ENCODE measurements at places on chromosomes 7 and 10.

- DNase-seq, result no peak
Measured at GRCh38 chr10:12928571-12928970, 72.9 kb downstream of the CCDC3 start.

DNA sequence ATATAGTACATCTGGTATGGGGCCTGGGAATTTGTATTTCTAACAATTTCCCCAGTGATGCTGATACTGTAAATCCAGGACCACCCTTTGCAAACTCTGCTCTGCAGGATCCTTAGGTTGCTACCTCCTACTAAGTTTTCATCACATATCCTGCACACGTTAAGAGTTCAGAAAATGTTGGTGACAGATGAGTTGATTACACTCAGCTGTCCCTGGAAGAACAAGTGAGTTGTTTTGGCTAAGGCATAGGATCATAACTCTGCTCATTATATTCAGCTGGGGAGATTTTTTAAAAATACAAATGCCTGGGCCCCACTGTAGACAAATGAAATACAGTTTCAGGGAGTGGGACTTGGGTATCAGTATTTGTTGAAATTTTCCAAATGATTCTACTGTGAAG lies 274.6 kb upstream of the HABP2 start:
- DNase-seq, result no peak

- no peak for DNase-seq
Measured at GRCh38 chr10:8453587-8453986, 399.1 kb downstream of the GATA3 start.

GRCh38 chr7:1969459-1970284 lies 263.1 kb downstream of the MAD1L1 start:
- DNase-seq, result no peak

DNA sequence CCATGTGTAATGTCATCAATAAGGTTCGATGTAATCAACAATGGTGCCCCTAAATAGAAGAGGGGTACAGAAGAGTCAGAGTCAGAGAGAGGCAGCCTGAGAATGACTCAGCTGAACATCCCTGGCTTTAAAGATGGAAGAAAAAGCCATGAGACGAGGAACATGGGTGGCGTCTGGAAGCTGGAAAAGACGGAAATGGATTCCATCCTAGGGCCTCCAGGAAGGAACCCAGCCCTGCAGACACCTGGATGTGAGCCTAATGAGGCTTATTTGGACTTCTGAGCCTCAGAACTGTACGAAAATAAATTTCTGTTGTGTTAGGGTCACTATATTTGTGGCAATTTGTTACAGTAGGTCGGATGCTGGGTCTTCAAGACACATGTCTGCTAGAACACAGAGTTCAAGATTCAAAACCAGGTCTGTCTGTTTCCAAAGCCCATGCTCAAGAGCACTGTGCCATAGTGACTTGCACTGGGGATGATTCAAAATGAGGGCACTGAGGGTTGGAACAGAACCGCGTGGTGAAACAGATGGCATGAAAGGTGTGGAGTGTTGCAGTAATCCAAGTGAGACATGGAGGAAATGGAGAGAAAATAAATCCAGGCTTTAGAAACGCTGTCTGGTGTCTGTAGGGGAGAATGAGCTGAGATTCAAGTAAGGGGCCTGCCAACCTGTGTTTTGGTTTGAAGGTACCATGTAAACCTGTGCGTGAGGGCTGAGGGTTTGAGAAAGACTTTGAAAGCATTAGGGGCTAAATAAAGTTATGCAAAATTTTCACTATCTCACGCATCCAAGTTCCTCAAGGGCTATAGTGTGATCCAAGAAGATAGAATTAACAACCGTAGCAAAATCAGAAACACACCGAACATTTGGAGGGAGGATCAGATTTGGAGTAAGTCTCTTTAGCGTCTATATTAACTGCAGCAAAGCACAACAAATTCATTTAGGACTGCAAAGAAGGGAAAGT lies 849.1 kb upstream of the AUTS2 start:
- no peak for DNase-seq

- DNase-seq, result no peak
Measured at GRCh38 chr10:118851062-118852035, 96.6 kb upstream of the CACUL1 start.

DNA sequence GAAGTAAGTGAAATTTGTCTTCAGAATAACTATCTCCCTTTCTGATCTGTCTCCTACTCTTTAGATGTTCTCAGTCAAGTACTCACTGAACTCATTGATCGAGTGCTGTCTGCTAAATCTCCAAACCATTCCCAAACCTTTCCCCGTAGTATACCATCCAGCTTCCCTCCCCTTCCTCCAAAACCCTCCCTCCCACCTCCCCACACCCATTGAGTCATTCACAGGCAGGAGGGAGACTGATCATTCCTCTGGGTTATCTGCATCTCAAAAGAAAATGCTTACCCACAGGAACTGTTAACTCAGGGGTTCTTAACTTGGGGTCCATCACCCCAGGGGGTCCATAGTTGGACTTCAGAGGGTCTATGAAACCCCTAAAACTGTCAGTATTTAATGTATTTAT lies 37.4 kb downstream of the GOT1 start:
- no peak for DNase-seq

GRCh38 chr7:28686418-28686800 lies 271.7 kb downstream of the TRIL start:
- DNase-seq, result peak; percentile 88

DNA sequence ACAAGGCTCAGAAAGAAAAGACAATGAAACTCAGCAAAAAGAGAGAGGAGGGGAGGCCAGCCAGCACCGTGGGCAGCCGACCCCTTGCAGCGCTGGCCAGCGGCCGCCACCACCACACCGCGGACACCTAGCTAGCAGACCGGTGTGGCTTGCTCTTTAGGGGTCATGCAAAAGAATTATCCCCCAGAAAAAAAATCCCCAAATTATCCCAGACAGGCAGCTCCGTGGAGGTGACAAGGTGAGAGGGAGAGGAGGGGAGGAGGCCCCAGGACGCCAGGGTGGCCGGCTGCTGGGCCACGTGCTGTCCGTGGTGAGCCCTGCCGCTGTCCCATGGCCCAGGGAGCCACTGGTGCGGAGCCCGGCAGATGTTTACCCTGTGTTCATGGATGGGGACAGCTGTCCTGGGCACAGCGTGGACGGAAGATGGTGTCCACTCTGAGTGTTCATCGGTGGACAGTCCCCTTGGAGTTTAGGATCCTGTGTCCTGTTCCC lies 16.5 kb downstream of the YKT6 start:
- no peak for DNase-seq

- no peak for DNase-seq
Measured at GRCh38 chr7:8373851-8374250, 59.6 kb upstream of the NXPH1 start.

- DNase-seq, result no peak
Measured at GRCh38 chr10:132535065-132535651, 2.4 kb upstream of the INPP5A start.

- no peak for DNase-seq
Measured at GRCh38 chr7:42852531-42852930, 59.3 kb downstream of the C7orf25 start.

DNA sequence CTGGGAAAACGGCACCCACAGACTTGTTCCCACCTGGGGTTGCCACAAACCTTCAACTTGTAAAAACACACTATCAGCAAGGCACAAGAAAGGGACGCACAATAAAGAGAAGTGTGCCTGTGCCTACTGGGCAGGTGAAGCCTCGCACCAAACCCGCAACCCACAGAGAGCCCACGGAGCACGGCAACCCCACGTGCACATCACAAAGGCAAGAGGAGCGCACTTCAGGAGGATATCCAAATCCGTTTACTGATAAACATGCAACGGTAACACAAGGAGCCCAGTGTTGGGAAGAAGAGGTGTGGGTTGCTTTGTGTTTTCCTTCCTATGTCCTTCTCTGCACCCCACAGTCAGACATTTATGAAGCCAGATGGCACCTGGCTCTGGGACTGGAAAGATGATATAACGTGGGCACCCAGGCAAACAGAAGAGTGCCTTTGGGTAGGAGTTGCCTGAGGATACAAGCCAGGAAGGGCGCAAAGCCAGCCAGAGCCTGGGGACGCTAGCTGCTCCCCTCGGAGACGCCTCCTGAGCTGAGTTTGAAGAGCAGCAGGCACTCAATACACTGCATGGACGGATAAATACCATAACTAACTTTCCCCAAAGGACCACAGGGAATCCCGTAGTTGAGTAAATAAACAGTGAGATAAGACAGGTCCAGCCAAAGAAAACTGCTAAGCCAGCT lies 41.6 kb downstream of the TCERG1L start:
- no peak for DNase-seq

DNA sequence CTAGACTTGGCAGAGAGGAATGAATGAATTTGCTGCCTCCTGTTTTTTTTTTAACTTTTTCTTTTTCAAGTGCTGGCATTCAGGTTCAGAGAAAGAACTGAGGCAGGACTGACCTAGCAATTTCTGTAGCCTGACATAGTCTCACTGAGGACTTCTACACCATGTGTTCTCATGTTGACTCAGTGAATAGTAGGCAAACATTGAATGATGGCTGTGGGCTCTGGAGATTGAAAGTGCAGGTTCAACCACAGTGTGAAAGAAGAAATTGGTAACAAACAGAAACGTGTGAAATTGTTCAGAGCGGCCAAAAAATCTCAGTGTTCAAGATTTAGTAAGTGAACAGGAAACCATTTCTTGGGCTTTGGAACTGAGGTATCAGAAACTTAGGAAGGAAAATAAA lies 322.4 kb upstream of the GHITM start:
- peak; percentile 74 for DNase-seq

GRCh38 chr7:9091282-9091681 lies 657.9 kb downstream of the NXPH1 start:
- DNase-seq, result peak; percentile 53

DNA sequence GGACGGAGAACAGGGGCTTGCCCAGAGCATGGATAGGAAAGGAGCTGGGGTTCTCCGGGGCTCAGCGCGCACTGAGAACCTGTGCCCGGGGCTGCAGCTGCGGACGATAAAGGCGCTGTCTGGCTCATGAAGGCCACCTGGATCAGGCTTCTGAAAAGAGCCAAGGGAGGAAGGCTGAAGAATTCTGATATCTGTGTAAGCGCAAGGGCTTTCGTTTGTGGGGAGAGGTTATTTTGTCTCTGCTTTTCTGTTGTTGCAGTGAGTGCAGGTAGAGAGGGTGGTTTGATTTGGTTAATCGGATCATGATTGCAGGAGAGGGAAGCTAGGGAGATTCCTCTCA lies 250.5 kb downstream of the NSUN6 start:
- DNase-seq, result peak; percentile 70

DNA sequence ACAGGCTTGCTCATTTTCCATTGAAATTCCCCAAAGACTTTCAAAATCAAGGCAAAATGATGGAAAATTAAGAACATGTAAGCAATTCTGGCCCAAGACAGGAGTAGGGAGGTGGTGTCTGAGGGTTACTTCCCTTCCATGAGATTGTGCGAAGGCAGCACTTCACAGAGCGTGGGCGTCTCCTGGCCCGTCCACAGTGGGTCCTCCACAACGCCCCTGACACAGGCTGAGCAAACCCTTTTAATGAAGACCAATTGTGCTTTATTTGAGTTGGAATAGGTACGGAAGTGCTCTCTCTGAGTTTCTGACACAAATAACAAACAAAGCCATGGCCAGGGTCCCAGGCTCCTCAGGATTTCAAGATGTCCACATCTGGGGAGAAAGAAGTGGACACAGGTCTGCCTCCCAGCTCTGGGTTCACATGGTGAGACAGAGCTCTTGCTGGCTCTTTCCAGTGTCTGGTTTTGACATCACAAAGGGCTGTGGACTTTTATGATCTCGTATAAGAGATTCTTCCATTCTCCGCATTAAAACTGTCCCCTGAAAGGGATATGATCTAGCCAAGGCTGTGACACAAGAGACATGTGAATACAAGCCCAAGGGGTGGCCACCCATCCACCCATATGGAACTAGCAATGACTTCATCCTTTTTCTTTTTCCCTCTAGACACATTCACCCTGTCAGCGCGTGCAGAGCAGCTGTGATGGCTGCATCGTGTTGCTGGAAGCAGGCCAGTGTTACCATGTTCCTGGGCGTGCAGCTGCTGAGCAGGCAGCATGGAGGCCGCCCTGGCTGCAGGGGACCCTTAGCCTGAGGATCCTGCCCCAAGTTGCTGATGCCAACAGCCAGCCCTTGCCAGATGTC lies 145.6 kb downstream of the ADAM12 start:
- DNase-seq, result no peak

DNA sequence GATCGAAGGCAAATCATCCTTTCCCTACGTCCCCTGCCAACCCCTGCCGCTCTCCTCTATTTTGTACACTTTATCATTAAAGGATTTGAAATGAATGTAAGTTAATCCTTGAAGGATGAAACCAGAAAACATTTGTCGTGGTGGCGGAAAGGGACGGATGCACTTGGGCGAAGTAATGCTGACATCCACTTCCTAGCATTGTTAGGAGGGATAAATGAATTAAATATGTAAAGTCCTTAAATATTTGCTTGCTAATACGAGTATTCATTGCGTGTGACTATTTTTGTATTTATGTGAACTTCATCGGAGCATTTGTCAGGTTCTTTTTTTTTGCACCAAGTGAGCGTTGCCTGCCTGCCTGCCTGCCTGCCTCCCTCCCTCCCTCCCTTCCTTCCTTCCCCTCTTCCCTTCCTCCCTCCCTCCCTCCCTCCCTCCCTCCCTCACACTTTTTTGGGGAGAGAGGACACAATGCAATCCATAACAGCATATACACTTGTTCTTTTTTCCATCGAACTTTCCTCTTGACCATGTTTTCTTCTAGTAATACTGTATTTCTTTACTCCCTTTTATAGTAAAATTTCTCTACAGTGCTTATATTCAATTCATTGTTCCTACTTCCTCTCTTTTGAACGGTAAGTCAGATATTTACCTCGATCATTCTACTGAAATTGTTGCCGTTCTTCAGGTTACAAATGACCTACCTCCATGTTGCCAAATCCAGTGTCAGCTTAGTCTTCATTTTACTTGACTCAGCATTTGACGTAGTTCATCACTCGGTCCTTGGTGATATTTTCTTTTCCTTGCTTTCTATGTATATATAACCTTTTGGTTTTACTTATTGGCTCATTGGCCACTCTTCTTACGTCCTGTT lies 831 bp downstream of the CCDC7 start:
- DNase-seq, result peak; percentile 56

DNA sequence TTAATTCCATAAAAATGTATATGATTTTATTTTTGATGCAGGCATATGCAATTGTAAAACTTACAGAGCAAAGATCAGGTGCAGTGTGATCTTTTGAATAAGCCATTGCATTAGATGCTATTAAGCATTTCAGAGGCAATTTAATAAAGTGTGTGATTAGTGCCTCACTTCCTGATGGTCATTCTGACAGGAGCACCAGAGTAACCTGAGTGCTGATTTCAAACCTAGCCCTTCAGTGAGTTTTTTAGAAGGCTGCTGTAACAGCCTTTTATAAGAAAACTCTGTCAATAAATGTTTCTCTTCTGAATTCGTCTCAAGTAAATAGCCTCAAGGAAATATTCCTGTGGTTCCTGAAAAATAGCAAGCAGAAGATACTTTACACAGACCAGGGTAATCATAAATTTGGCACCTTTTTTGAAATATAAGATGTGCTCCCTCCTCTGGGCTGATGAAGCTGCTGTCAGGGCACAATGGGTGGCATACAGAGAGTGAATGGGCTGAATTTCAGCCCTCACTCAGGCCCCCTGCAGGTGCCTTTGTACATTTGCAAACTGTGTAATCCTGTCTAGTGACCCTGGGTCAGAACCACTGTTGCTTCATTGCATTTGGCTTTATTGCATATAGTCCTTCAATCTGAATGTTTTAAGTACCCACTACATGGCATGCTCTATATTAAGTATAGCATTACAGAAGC lies 193.7 kb upstream of the CSTF2T start:
- DNase-seq, result peak; percentile 66

- DNase-seq, result no peak
Measured at GRCh38 chr7:130189343-130189742, 15.9 kb downstream of the TMEM209 start.

- DNase-seq, result peak; percentile 43
Measured at GRCh38 chr7:6284461-6285360, 12.3 kb upstream of the CYTH3 start.

GRCh38 chr7:24905996-24906770 lies 73.8 kb downstream of the OSBPL3 start:
- DNase-seq, result peak; percentile 40
